ENCODE measurements at places on chromosomes 16 and 17.
A peak's percentile ranks its signal among the peaks of the same experiment; 100 is the strongest.

DNA sequence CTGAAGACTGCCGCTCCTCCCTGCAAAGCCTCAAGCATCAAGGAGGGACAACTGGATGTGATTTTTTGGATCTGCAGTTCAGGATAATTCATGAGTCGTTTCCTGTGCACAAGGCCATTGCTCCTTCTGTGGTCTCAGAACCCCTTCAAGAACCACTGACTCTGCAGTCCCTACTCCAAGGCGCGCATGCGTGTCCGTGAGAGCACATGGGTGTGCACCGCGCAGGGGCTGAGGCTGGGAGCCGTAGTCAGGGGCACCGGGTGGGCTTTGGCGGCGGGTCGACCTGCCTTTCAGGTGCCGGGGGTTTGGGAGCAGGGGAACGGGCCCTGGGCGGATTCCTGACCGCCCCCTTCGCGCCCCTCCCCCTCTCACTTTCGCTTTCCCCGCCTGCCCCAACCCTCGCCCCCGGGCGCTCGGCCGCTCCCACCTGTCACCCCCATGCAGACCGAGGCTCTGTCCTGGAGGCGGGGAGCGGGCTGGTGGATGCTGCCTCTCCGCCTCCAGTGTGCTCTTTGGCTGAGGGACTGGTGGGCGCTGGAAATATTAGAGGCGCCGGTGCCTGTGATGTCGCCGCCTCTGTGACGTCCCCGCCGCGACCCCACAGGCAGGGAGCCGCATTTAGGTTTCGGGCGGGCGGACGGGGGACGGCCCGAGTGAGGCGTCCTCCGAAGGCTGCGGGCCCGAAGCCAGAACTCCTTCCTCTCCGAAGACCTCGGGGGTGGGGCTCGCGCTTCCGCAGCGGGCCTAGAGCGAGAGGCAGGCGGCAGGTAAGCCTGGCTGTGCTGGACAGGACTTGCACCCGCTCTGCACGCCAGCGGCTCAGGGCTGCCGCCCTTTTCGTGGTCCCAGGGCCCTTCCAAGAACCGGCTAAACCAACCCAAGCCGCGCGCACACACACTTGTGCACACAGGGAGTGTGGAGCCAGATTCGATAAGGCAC lies at the start of gene SPATA32:
SPATA32 (minus strand) TSS at position 518 of the 939 bp plus-strand sequence; CDS start at position 440, 78 bp downstream.
- no peak for DNase-seq

GRCh38 chr16:72873853-72874252 lies 174.1 kb downstream of the ZFHX3 start:
- DNase-seq: no peak

DNA sequence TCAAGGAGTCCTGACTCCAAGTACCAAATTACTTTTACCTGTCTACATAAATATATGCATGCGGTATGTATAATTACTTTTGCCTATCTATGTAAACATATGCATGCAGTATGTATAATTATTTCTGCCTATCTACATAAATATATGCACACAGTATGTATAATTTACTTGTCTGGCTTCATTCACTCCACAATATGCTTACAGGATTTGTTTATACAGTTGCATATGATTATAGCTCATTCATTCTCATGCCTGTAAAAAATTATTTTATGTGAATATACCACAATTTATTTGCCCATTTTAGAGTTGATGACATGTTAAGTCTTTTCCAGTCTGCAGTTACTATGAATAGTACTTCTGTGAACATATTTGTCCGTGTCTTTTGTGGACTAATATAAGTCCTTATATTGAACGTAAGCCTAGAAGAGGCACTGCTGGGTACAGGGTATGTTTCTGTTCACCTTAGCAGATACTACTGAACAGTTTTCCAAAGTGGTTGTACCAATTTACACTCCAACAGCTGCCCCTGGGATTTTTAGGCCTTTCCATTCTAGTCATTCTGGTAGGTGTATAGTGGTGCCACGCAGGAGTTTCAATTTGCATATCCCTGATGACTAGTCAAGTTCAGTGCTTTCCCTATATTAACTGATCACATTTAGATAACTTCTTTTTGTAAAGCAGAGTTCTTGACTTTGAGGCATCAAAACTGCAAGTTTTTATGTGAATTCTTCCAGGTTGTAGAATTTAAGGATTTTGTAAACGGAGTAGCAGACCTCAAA lies 47.0 kb downstream of the MARVELD3 start:
- DNase-seq: no peak

- no peak for DNase-seq
Observed at GRCh38 chr16:16118337-16118736, 105.0 kb downstream of the ABCC6 start.

DNA sequence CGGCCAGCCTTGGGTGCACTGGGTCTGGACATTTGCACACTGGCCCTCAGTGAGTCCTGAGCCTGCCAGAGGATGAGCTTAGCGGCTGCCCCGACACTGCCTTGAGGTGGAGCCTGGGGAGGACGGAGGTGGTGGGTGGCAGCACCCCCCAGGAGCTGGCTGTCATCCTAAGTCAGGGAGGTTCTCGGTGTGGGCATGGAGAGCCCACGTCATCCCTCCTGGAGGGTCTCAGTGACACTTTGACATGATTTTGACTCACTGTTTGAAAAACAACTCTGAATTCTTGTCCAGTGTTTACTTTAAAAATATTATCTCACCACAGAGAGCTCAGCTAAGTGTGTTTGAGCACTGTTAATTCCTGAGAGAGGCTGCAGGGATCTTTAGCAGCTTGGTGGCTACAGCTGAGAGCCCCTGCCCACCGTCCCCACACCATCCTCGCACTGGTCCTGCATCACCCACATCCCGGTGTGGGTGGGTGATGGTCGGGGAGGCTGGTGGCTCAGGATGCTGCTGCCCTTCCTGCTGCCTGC lies 63.1 kb downstream of the BANP start:
- DNase-seq: peak; percentile 26

- DNase-seq: peak; percentile 55
Observed at GRCh38 chr16:11004351-11004750, 60.0 kb downstream of the CLEC16A start.

- peak; percentile 97 for DNase-seq
Observed at GRCh38 chr17:36948717-36949460, at the start of gene AATF. TSS of gene AATF (plus strand) at chr17:36948954. CDS start at chr17:36949126, 172 bp downstream.

GRCh38 chr17:60163108-60163784 lies 13.5 kb downstream of the CA4 start:
- DNase-seq: no peak

GRCh38 chr17:3543453-3543852 lies 14.2 kb downstream of the TRPV3 start:
- DNase-seq: no peak

GRCh38 chr16:35134471-35134870 lies 1675.1 kb downstream of the TP53TG3F start:
- no peak for DNase-seq

- no peak for DNase-seq
Observed at GRCh38 chr16:80700558-80700957, 103.8 kb downstream of the CDYL2 start.

DNA sequence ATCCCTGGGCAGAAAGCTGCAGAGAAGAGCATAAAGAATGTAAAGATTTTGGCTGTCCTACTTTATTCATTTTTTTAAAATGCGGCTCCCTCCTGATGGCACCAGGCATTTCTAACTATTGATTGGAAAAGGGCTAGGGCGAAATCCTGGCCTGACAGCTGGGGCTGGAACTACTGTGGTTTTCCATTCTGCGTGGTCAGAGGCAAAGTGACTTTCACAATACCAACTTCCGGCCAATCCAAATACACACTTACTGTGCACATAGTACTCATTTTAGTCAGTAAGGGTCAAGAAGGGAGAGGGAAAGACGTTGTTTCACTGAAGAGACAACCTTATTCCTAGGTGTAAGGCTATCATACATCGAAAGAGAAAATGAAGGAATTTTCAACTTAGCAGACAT lies 113.8 kb upstream of the PMFBP1 start:
- no peak for DNase-seq

GRCh38 chr17:38344420-38344745 lies 627 bp upstream of the GPR179 start:
- no peak for DNase-seq

GRCh38 chr16:732936-733335 lies 6.0 kb downstream of the HAGHL start:
- no peak for DNase-seq

GRCh38 chr16:64957246-64957645 lies 164.6 kb downstream of the CDH11 start:
- no peak for DNase-seq

DNA sequence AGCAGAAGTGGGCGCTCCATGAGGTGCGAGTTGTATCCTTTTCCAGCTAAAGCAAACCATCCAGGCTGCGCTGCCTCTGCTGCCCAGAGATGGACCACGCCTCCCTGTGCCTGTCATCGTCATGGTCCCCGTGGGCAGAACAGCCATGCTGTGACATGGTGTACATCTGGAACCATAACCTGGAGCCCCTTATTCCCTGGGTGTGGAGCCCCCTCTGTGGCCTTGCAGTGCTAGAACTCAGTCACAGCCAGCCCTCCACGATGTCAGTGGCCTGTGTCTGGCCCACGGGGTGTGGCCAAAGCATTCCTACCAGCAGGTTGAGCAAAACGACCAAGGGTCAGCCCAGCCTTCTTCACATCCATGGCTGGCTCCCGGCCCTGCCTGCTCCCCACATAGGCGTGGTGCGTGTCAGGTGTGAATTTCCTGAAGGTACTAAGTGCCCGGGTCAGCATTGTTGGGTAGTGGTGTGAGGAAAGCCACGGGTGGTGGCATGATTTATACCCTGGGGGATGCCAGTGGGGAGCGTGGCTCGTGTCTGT lies 22.7 kb upstream of the JPT2 start:
- DNase-seq: no peak

GRCh38 chr16:66926171-66926947 lies 1.0 kb upstream of the RRAD start:
- peak; percentile 72 for DNase-seq

GRCh38 chr17:9725575-9725974 lies 65.8 kb downstream of the DHRS7C start:
- peak; percentile 48 for DNase-seq

GRCh38 chr17:72661116-72661944 lies 431.2 kb downstream of the SLC39A11 start:
- DNase-seq: no peak

DNA sequence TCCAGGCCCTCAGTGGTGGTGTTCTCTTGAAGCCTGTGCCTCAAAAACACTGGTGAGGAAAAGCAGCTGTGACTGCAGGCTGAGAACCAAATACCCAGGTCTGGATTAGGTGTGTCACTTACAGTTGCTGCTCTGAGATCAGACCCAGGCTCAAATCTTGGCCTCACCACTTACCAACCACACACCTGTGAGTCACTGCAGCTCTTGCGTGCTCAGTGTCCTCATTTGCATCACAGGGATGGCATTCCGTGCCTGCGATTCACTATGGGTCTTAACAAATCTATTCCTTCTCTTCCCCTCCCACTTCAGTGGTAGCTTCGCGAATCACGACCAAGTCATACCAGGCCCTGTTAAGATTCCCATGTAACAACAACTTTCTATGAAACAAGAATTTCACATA lies 233.4 kb upstream of the HSBP1 start:
- DNase-seq: peak; percentile 14

DNA sequence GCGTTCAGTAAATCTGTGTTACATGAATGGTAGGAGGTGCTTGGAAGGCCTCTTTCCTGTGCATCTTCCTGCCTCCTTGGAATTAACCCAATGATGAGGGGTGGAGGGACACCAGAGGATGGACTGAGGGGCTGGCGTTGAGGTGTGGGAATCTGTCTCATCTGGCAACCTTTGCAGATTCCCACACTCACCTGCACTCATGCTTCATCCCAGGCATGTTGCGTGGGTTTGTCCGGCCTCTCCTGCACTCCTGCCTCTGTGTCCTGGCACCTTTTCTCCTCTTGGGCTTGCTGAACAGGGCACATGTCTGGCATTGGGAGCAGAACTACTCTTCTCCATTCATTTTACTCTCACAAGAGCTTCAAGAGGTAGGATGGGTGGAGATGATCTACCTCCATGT lies 3.1 kb upstream of the IGFBP4 start:
- no peak for DNase-seq

DNA sequence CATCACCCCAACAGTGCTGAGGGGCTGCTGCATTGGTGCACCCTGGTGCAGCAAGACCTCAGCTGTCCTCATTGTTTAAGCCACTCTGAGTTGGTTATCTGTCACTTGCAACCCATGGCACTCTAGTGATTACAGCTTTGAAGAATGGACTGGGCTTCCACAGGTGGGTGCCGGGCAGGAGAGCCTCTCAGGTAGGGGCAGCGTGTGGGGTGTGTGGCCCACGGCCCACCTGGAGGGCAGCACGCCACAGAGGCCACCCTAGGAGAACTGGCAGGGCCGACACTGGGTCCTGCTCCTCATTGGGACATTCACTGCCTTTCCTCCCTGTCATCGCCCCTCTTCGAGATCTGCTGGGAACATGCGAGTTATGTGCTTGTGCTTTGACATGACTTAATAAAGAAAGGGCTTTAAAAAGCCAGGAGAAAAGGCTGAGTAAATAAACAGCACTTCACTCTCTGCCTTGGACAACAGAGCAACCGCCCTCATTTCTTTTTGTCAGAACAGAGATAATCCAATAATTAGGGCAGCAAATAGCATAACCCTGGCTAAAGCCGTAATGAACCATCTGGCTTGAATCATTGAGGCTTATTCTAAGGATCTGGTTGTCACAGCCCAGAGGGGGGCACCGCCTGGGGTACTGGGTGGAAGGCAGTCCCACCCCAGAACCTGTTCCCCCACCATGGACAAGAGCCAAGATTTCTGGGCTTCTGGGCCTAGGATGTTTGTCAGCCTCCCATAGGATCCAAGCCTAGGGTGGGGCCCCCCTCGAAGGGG lies 3.0 kb downstream of the DOC2B start:
- no peak for DNase-seq

GRCh38 chr16:67665598-67665997 lies 952 bp downstream of the ENKD1 start:
- no peak for DNase-seq

GRCh38 chr17:32103476-32104113 lies 38.7 kb upstream of the RHOT1 start:
- no peak for DNase-seq

GRCh38 chr17:55344514-55344997 lies 77.1 kb downstream of the MMD start:
- no peak for DNase-seq

- no peak for DNase-seq
Observed at GRCh38 chr17:182050-182751, 751 bp upstream of the DOC2B start.

DNA sequence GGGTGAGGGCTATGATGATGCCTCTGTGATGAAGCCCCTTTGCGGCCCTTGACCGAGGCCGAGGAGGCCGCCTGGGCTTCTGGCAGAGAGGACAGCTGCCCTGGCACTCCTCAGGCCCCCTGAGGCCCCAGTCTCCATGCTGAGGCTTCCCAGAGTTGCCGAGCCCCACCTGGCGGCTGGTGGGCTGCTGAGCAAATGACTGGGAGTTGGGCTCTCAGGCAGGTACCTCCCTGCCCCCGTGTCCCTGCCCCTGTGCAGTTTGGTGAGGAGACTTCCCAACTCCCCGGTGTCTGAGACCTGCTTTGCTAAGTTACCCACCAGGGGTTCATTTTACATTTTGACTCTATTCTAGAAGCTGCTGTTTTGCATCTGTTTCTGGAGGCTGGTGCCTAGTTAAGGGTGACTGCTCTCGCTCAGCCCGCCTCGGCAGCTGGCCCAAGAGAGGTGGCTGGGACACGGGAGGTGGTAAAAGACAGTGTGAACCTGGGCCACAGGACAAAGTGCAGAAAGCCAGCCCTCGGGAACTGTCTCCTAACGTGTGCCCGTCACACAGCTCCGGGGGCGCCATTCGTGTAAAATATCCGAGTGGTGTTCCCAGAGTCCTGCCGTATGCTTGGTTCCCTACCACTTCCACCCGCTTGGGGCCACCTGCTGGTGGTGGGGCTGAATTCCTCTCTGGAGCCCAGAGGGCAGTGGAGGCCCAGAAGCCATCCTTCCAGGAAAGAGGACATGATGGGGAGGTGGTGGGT lies 134.5 kb downstream of the RAB11FIP4 start:
- no peak for DNase-seq

- no peak for DNase-seq
Observed at GRCh38 chr17:56881685-56882295, 32.1 kb downstream of the TRIM25 start.
